Thoracic aorta (tissue), 2 donors: ENCODE measurements at places on chromosomes 6 and 20.

GRCh38 chr6:48078120-48078519 is 32.9 kb downstream of the PTCHD4 start:
- H3K36me3 ChIP-seq, result no peaks in the 10 kb centered on the region
- H3K4me3 ChIP-seq, result no peak overlapping the region
- H3K27ac ChIP-seq, result no peak overlapping the region
- DNase-seq, result no peak
- H3K27me3 ChIP-seq, result no peaks in the 10 kb centered on the region

GRCh38 chr6:11209369-11209768 is 23.1 kb downstream of the NEDD9 start:
- DNase-seq, result no peak
- H3K27me3 ChIP-seq, result no peaks in the 10 kb centered on the region
- peaks cover 3% of the 10 kb centered on the region for H3K36me3 ChIP-seq
- H3K27ac ChIP-seq, result peak overlapping the region; percentile 97
- peaks cover 73% of the 10 kb centered on the region for H3K4me1 ChIP-seq

GRCh38 chr20:49445176-49445575 is 37.3 kb downstream of the KCNB1 start:
- DNase-seq, result no peak
- peaks cover 45% of the 10 kb centered on the region for H3K4me1 ChIP-seq
- no peaks in the 10 kb centered on the region for H3K36me3 ChIP-seq
- H3K4me3 ChIP-seq, result no peak overlapping the region
- peak overlapping the region; percentile 42 for H3K27ac ChIP-seq
- no peaks in the 10 kb centered on the region for H3K27me3 ChIP-seq

- DNase-seq, result no peak
- H3K4me1 ChIP-seq, result no peaks in the 10 kb centered on the region
- peaks cover 51% of the 10 kb centered on the region for H3K36me3 ChIP-seq
- H3K27ac ChIP-seq, result no peak overlapping the region
These were observed 65.8 kb upstream of the SLC22A1 start for GRCh38 chr6:160055813-160056212.

DNA sequence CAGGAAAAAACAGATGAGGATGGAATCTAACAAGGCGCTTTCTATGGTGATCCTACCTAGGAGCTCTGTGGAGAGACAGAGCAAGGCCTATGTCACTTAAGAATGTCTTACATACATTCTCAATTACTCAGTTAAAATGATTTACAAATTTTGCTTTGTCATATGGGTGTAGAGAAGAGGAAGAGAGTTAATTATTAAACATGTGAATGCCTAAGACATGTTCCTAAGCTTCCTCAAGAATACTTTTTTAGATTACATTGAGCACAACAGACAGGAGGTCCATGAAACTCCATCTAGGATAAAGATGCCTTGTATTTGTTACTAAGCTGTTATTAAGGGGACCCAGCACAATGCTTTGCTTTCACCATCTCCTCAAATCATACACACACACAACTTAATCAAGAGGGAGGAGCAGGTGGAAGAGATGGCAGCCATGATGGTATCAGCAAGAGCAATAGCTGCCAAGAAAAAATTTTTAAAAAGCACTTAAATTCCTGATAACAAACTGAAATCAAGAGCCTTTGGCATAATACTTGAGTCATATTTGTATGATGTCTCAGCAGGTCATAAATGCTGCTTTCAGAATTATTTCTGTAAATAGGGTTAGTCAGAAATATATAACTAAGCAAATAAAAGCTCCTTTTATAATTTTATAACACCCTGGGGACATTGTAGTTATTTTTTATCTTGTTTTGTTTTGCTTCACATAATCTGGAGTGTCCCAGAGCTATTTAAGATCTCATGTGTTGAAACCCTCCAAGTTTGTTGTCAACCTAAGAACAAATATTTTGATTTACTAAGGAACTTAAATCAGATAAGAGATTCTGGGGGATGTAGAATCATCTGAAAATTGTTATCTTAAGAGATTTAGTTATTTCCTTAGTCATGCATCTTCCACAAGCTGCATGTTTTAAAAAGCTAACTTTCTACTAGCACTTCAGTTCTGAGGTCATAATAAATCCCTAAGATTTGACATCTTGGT is 70.0 kb upstream of the CD2AP start:
- H3K27me3 ChIP-seq, result no peaks in the 10 kb centered on the region
- no peaks in the 10 kb centered on the region for H3K4me1 ChIP-seq
- DNase-seq, result no peak
- H3K4me3 ChIP-seq, result no peak overlapping the region
- no peaks in the 10 kb centered on the region for H3K36me3 ChIP-seq
- H3K27ac ChIP-seq, result no peak overlapping the region

DNA sequence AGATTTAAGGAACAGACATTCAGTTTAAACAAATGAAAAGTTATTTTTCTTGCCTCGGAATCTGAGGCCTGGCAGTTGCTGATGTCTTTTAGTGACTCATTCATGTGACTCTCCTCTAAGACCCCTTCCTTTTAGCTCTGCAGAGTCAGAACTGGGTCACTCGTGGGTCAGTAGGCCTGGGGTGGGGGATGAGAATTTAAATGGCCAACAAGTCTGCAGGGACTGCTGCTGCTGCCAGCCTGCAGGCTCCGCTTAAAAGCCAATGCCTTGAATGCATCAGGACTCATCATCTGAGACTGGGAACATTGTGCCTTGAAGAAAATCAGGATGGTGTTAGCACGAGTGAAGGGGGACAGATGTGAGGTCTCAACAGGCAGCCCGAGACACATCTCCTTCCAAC is 404.3 kb downstream of the CDH26 start:
- no peaks in the 10 kb centered on the region for H3K36me3 ChIP-seq
- H3K27me3 ChIP-seq, result no peaks in the 10 kb centered on the region
- H3K4me3 ChIP-seq, result no peak overlapping the region
- H3K27ac ChIP-seq, result no peak overlapping the region

- no peak overlapping the region for H3K4me3 ChIP-seq
- H3K27ac ChIP-seq, result no peak overlapping the region
- no peaks in the 10 kb centered on the region for H3K27me3 ChIP-seq
- no peak for DNase-seq
- H3K36me3 ChIP-seq, result no peaks in the 10 kb centered on the region
These were observed 175.4 kb downstream of the ERMARD start for GRCh38 chr6:169926617-169927417.

DNA sequence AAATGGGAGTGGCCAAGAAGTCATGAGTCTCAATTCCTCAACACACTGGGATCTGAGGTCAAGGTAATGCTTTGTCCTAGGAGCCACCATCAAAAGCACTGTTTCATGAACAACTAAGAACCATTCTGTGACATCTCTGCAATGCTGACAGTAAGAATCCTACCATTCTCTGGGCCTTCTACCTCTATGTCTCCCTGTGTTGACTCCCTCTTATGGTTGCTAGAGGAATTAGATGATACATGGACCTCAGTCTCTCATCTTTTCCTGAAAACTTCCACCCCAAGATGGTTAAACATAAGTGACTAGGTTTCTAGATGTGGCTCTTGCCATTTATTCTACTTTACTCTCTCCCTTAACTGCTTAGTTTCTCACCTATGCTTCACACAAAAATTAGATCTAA is 9.1 kb downstream of the MTRF1L start:
- H3K27ac ChIP-seq, result no peak overlapping the region
- peaks cover 23% of the 10 kb centered on the region for H3K36me3 ChIP-seq
- no peak overlapping the region for H3K4me3 ChIP-seq
- peaks cover 3% of the 10 kb centered on the region for H3K4me1 ChIP-seq
- H3K27me3 ChIP-seq, result no peaks in the 10 kb centered on the region

DNA sequence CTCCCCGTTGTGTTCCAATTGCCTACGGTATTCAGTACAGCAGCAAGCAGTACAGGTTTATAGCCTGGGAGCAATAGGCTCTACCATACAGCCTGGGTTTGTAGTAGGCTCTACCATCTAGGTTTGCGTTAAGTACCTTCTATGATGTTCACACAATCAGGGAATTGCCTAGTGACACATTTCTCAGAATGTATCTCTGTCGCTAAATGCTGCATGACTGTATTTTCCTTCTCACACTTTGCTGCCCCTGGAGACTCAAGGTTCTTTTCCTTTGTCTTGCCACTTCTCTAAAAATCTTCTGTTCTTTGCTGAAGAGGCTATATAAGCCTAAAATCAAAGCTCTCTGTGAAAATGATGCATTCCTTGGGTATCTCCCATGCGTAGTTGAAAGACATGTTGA is 241.9 kb downstream of the CD83 start:
- H3K36me3 ChIP-seq, result no peaks in the 10 kb centered on the region
- H3K4me3 ChIP-seq, result no peak overlapping the region
- no peaks in the 10 kb centered on the region for H3K27me3 ChIP-seq
- no peak overlapping the region for H3K27ac ChIP-seq

- DNase-seq, result no peak
- no peak overlapping the region for H3K4me3 ChIP-seq
- peak overlapping the region; percentile 81 for H3K27ac ChIP-seq
- peaks cover 25% of the 10 kb centered on the region for H3K4me1 ChIP-seq
- no peaks in the 10 kb centered on the region for H3K36me3 ChIP-seq
These were observed 14.2 kb upstream of the BNIP5 start for GRCh38 chr6:36350681-36351571.

GRCh38 chr6:35202066-35202546 is 11.7 kb upstream of the SCUBE3 start:
- no peak overlapping the region for H3K4me3 ChIP-seq
- H3K27me3 ChIP-seq, result no peaks in the 10 kb centered on the region
- no peak overlapping the region for H3K27ac ChIP-seq
- DNase-seq, result no peak
- no peaks in the 10 kb centered on the region for H3K4me1 ChIP-seq

DNA sequence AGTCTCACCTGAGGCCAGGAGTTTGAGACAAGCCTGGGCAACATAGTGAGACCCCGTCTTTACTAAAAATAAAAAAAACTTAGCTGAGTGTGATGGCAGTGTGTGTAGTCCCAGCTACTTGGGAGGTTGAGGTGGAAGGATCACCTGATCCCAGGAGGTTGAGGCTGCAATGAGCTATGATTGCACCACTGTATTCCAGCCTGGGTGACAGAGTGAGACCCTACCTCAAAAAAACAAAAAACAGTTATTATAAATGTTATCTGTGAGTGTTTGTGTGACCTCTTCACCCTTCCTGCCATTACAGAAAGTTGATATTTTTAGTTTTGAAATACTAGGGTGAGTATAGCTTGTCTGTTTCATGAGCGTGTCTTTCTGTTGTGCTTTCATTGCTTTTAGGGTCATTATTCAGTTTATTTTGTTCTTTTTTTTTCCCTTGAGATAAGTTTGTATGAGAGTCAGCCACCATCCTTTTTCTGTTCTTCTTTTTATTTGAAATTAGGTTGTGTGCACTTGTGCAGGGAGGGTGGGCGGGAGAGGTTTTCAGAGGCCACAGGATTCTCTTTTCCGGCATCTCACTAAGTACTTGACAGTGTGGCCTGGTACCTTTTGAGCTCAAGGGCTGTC is 26.2 kb downstream of the CDYL start:
- no peaks in the 10 kb centered on the region for H3K27me3 ChIP-seq
- DNase-seq, result no peak
- no peaks in the 10 kb centered on the region for H3K4me1 ChIP-seq

GRCh38 chr6:10976571-10976970 is 67.5 kb downstream of the ELOVL2 start:
- no peak overlapping the region for H3K4me3 ChIP-seq
- no peaks in the 10 kb centered on the region for H3K4me1 ChIP-seq
- no peaks in the 10 kb centered on the region for H3K27me3 ChIP-seq
- H3K27ac ChIP-seq, result no peak overlapping the region
- H3K36me3 ChIP-seq, result no peaks in the 10 kb centered on the region

DNA sequence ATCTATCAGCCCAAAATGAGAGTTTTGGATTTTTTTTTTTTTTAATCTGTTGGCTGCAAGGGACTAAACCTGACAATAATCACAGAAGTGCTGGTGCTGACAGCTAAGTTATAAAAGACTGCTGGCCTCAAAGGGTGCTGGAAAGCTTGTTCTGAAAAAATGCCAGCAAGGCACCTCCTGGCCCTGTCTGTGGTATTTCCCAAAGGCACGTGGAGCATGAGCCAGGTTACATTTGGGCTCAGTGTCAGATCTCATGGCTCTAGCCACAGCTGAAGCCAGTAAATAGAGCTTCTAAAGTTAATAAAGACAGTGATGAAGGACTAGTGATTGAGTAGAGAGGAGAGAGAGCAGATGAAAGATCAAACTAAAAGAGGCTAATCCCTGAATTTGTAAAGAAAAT is 178.9 kb downstream of the FUT9 start:
- H3K27me3 ChIP-seq, result no peaks in the 10 kb centered on the region
- no peaks in the 10 kb centered on the region for H3K36me3 ChIP-seq
- no peaks in the 10 kb centered on the region for H3K4me1 ChIP-seq
- H3K4me3 ChIP-seq, result no peak overlapping the region

DNA sequence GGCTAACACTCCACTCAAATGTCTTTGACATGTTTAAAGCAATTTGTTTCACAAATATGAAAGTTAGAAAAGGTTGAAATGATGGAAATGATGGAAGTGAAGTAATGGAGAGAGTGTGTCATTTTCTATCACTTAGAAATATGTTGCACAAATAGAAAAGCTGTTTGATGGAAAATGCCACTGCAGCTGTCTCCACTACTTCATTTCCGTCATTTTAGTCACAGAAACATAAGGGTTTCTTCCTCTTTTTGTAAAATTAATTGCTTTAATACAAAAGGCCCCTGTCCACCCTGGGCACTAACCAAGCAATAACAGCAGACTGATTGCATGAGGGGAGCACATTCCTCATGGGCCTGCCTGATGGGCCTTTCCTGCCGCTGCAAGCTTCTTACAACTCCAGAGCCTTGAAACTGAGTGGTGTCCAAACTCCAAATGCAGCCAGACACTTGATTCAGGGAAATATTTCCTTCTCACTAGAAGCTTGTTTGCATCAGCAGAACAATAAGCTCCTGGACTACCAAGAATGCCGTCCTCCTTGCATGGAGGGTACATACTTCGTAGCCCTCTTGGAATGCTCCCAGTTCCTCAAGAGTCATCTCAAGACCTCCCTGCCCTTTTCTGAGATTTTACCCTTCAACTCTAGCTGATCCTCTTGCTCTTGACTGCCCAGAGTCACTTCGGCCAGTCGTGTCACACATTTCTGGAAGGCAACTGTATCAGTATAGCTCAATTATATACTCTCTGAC is 36.1 kb downstream of the F13A1 start:
- DNase-seq, result no peak
- H3K4me3 ChIP-seq, result no peak overlapping the region
- H3K4me1 ChIP-seq, result no peaks in the 10 kb centered on the region
- no peaks in the 10 kb centered on the region for H3K36me3 ChIP-seq
- H3K27ac ChIP-seq, result no peak overlapping the region
- no peaks in the 10 kb centered on the region for H3K27me3 ChIP-seq
